Right lobe of liver (tissue), 6 donors: ENCODE measurements at places on chromosomes 1 and 21.

DNA sequence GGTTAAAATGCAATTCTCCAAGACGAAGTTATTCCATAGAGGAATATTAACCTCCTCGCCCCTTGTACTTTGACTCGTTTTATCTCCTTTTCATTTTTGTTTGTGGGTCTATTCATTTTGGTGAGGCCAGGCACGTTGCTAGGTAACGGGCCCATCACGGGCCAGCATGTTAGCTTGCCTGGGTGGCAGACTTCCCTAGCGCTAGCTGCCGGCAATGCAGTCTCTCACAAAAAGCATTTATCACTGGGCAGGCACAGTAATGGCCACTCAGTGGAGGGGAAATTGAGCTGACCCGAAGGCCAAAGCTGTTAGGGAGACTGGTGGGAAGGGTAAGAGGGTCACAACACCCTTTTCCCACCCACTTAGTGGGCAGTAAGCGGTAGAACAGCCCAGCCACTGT is 234.4 kb upstream of the FOXD3 start:
- H3K36me3 ChIP-seq: no peaks in the 10 kb centered on the region
- no peaks in the 10 kb centered on the region for H3K27me3 ChIP-seq
- no peaks in the 10 kb centered on the region for H3K4me1 ChIP-seq
- H3K27ac ChIP-seq: no peak overlapping the region
- DNase-seq: no peak

DNA sequence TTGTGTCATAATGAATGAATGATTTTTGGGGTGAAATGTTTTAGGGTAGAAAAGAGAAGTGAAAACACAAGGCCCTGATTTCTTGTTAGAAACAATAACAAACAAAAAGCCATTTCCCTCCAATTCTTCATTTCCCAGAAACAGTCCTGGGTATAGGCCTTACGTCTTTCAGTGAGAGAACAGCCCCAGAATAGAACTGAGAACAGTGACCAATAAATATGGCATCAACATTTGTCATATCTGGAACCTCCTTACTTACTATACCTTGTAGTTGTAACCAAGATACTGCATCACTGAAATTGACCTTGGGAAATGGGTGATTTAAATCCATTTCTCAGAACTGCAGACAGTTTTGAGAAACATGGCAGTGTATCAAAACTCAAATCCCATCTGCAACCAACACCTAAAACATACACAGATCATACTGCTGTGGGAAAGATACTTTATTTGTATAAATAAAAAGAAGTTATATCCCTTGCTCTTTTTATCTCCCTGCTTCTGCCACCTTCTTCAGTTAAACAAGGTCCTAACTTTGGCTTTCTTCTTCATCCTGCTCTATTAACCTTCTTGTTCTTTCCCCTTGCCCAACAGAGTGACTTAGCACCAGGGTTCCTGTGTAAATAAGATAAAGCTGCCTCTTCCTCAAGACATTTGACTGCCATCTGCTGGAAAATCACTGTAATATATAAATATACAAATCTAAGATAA is 19.5 kb downstream of the XKR8 start:
- DNase-seq: no peak
- H3K36me3 ChIP-seq: peaks cover 4% of the 10 kb centered on the region
- H3K27me3 ChIP-seq: no peaks in the 10 kb centered on the region
- no peak overlapping the region for H3K4me3 ChIP-seq
- no peaks in the 10 kb centered on the region for H3K4me1 ChIP-seq

- H3K36me3 ChIP-seq: no peaks in the 10 kb centered on the region
- no peak overlapping the region for H3K27ac ChIP-seq
- no peak for DNase-seq
- no peaks in the 10 kb centered on the region for H3K4me1 ChIP-seq
These were observed 169.3 kb upstream of the NR5A2 start for GRCh38 chr1:199858171-199858570.

GRCh38 chr1:85203573-85204171 is 2.9 kb upstream of the SYDE2 start:
- no peak overlapping the region for H3K4me3 ChIP-seq
- no peaks in the 10 kb centered on the region for H3K36me3 ChIP-seq
- DNase-seq: no peak
- no peaks in the 10 kb centered on the region for H3K4me1 ChIP-seq

- no peak overlapping the region for H3K4me3 ChIP-seq
- DNase-seq: no peak
- H3K36me3 ChIP-seq: no peaks in the 10 kb centered on the region
- no peaks in the 10 kb centered on the region for H3K4me1 ChIP-seq
These were observed 212.3 kb upstream of the DPYD start for GRCh38 chr1:98133131-98133530.

- H3K36me3 ChIP-seq: no peaks in the 10 kb centered on the region
- no peak for DNase-seq
- H3K4me3 ChIP-seq: no peak overlapping the region
- H3K27me3 ChIP-seq: no peaks in the 10 kb centered on the region
- no peak overlapping the region for H3K27ac ChIP-seq
- H3K4me1 ChIP-seq: no peaks in the 10 kb centered on the region
These were observed 367.7 kb upstream of the NEGR1 start for GRCh38 chr1:72649991-72650390.

DNA sequence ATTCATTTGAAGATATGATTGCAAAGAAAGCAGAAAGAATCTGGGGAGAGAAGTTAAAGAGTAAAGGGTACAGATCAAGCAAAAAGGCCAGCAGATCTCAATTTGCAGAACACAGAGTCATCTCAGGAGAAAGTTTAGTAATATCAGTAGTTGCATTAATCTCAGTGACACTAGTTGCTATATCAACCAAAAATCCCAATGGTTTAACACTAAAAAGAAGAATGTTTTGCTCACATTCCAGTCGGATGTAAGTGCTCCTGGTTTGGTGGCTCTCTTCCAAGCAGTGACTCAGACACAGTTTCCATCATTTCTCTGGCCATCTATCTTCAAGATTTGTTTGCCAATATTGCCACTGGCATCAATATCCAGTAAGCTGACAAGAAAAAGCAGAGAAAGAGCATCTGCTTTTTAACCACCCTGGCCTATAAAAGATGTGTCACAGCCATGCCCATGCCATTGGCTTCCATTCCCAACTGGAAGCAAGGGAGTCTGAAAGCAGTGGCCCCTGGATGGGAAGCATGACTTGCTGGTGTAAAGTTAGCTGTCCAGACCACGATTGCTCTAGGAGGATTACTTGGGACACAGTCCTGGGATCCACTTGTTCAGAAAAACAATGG is 45.5 kb upstream of the AIM2 start:
- no peaks in the 10 kb centered on the region for H3K4me1 ChIP-seq
- H3K27me3 ChIP-seq: no peaks in the 10 kb centered on the region
- H3K27ac ChIP-seq: no peak overlapping the region
- H3K4me3 ChIP-seq: no peak overlapping the region

DNA sequence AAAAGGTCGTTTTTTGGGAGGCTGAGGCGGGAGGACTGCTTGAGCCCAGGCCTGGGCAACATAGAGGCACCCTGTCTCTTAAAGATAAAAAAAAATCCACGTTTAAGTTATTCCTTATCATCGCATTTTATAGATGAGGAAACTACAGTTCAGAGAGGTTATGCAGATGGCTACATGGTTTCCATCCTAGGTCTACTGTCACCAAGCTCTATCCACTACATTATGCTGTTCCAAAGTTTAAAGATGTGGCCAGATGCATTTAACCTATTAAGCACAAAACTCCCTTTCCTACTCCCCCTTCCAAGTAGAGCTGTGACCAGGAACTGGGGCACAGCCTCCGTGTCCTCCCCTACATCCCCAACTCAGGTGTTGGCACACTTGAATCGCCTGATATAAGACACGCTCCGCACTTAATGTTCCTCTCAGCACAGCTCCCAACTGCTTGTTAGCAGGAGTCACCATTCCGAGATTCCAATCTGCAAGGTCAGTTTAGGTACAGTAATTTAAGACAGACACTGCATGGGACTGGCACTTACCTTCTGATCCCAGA is 1.3 kb downstream of the TAF5L start:
- H3K27me3 ChIP-seq: no peaks in the 10 kb centered on the region
- no peaks in the 10 kb centered on the region for H3K4me1 ChIP-seq
- no peak for DNase-seq

GRCh38 chr1:71796006-71796405 is 486.3 kb downstream of the NEGR1 start:
- no peaks in the 10 kb centered on the region for H3K4me1 ChIP-seq
- H3K4me3 ChIP-seq: no peak overlapping the region
- no peaks in the 10 kb centered on the region for H3K36me3 ChIP-seq
- no peaks in the 10 kb centered on the region for H3K27me3 ChIP-seq
- no peak for DNase-seq

DNA sequence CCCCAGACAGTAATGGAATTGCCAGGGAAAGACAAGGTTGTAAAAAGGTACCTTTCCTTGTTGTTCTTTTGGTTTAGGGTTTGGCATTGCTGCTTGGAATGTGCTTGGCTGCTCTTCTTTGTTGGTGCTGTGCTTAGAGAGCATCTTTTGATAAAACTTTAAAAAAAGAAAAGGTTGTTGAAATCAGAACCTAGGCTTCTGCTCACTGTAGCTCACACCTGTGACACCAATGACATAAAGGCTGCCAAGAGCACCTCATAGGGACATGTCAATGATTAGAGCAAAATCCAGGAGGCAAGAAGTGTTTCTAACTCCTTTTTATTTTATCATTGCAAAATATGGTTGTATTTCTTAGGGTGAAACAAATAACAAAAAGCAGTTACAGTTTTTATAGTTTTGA is 28.9 kb downstream of the CLEC20A start:
- H3K36me3 ChIP-seq: no peaks in the 10 kb centered on the region
- no peak for DNase-seq
- no peaks in the 10 kb centered on the region for H3K4me1 ChIP-seq

GRCh38 chr21:25563361-25564116 is 43.7 kb downstream of the MRPL39 start:
- H3K27ac ChIP-seq: no peak overlapping the region
- H3K4me1 ChIP-seq: no peaks in the 10 kb centered on the region
- no peaks in the 10 kb centered on the region for H3K27me3 ChIP-seq
- no peak for DNase-seq
- H3K36me3 ChIP-seq: no peaks in the 10 kb centered on the region

DNA sequence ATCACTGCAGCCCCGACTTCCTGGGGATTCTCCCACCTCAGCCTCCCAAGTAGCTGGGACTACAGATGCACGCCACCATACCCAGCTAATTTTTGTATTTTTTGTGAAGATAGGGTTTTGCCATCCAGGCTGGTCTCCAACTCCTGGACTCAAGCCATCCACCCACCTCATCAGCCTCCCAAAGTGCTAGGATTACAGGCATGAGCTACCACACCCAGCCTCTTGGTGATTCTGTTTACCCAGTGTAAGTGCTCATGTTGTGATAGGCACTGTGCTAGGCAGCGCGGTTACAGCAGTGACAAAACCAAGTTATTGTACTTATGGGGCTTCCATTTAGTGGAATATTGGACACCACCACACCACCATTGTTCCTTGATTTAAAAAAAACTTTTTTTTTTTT is 9.7 kb upstream of the STX12 start:
- H3K4me1 ChIP-seq: no peaks in the 10 kb centered on the region
- no peak overlapping the region for H3K27ac ChIP-seq
- no peak overlapping the region for H3K4me3 ChIP-seq
- H3K36me3 ChIP-seq: no peaks in the 10 kb centered on the region
- H3K27me3 ChIP-seq: no peaks in the 10 kb centered on the region
- no peak for DNase-seq

- no peaks in the 10 kb centered on the region for H3K27me3 ChIP-seq
- no peaks in the 10 kb centered on the region for H3K36me3 ChIP-seq
- DNase-seq: no peak
- H3K4me3 ChIP-seq: peak overlapping the region; percentile 48
- H3K27ac ChIP-seq: no peak overlapping the region
- H3K4me1 ChIP-seq: no peaks in the 10 kb centered on the region
These were observed 771 bp upstream of the RAD54L start for GRCh38 chr1:46246548-46247435.

DNA sequence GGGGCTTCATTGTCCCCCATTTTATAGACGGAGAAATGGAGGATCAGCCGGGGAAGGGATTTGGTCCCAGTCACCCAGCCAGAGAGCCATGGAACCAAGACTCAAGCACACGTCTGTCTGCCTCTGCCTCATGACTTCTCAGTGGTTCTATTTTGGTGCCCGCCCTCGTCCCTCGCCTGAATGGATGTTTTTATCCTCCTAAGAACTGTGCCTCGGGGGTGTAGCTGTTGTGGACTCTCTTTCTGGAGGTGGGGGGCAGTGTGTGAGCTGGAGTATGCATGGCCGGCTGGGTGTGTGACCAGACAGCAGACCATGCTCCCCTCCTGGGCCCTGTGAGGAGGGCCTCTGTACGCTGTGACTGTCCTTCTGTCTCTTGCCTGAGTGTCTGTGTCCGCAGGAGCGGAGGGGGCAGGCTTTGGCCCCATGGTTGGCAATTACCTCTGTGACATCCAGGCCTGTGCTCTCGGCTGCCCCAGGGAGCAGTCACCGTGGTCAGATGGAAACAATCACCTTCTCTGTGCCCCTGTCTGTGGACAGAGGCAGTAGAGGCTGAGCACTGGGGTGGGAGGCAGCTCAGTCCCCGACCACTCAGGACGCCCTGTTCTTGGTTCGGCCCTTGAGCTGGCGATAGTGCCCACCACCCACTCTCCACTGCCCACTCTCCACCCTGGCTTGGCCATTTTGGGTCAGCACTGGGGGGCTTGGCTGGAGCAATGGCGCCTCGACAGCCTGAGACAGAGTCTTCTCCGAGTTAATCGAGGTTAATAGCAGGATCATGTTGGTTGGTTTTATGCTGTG is 20.4 kb downstream of the WNT4 start:
- no peaks in the 10 kb centered on the region for H3K4me1 ChIP-seq
- H3K36me3 ChIP-seq: no peaks in the 10 kb centered on the region
- H3K27me3 ChIP-seq: no peaks in the 10 kb centered on the region
- H3K4me3 ChIP-seq: no peak overlapping the region
- no peak overlapping the region for H3K27ac ChIP-seq
- DNase-seq: no peak

- no peaks in the 10 kb centered on the region for H3K4me1 ChIP-seq
- H3K36me3 ChIP-seq: no peaks in the 10 kb centered on the region
- H3K27ac ChIP-seq: no peak overlapping the region
- no peaks in the 10 kb centered on the region for H3K27me3 ChIP-seq
These were observed 15.8 kb upstream of the REG4 start for GRCh38 chr1:119827010-119827409.

- no peaks in the 10 kb centered on the region for H3K27me3 ChIP-seq
- H3K4me3 ChIP-seq: no peak overlapping the region
- no peak for DNase-seq
- no peaks in the 10 kb centered on the region for H3K4me1 ChIP-seq
- peaks cover 8% of the 10 kb centered on the region for H3K36me3 ChIP-seq
These were observed 9.5 kb downstream of the CDC73 start for GRCh38 chr1:193131266-193131860.

DNA sequence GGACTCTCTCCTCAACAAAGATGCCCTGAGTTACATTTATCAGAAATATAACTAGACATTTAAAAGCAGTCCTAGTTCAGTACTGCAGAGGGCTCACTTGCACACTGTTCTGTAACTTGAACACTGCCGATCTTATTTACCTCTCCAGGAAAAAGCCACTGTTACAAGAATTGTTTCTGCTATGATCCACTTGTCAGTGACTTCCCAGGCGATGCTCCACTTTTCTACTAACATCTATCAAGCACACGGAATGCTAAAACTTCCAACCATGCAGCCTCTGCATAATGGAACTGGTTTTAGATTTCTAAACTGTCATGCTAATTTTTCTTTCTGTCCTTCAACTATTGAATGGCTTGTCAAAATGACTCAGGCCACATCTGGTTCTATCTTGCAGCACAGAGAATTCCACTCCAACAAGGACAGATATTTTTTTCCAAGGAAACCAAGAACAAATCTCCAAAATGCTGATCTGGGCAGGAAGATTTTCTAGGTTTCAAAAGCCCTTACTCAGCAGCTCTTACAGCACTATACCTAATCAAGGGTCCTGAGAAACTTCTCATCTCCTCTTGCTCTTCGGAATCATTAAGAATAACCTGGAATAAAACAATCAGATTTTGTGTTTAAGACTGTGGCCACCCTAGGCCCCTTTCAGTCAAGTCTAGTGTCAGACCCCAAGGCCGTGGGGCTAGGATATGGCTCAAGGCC is 9.9 kb downstream of the SEC16B start:
- H3K27me3 ChIP-seq: no peaks in the 10 kb centered on the region
- peaks cover 5% of the 10 kb centered on the region for H3K36me3 ChIP-seq
- DNase-seq: no peak
